ENCODE measurements at places on chromosomes 1 and 21. TPM values are rescaled to one million over a fixed set of nuclear protein-coding genes. Genes with fewer than 3 reads are reported as not detected.

DNA sequence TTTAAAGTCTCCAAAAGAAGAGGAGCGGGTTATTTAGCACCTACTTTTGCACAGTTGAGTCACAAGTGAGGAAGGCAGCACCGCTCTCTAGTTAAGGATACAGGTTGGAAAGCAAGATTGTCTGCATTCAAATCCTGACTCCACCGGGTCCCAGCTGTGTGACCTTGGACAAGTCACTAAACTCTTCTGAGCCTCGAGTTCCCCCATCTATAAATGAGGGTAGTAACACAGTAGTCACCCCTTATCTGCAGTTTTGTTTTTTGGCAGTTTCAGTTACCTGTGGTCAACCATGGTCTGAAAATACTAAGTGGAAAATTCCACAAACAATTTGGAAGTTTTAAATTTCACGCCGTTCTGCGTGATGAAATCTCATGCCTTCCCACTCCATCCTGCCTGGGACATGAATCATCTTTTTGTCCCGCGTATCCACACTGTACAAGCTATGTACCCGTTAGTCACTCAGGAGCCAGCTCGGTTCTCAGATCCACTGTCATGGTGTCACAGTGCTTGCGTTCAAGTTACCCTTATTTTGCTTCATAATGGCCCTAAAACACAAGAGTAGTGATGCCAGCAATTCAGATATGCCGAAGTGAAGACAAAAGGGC, 49.4 kb downstream of the CAPZB start:
- H3K4me1 ChIP-seq, result peaks cover 51% of the 10 kb centered on the region
- H3K27ac ChIP-seq, result no peak overlapping the region
- H3K27me3 ChIP-seq, result no peaks in the 10 kb centered on the region

GRCh38 chr1:159940006-159940620, 5.3 kb downstream of the IGSF9 start:
- no peak overlapping the region for H3K4me3 ChIP-seq
- DNase-seq, result no peak
- no peaks in the 10 kb centered on the region for H3K36me3 ChIP-seq
- no peak overlapping the region for H3K27ac ChIP-seq

DNA sequence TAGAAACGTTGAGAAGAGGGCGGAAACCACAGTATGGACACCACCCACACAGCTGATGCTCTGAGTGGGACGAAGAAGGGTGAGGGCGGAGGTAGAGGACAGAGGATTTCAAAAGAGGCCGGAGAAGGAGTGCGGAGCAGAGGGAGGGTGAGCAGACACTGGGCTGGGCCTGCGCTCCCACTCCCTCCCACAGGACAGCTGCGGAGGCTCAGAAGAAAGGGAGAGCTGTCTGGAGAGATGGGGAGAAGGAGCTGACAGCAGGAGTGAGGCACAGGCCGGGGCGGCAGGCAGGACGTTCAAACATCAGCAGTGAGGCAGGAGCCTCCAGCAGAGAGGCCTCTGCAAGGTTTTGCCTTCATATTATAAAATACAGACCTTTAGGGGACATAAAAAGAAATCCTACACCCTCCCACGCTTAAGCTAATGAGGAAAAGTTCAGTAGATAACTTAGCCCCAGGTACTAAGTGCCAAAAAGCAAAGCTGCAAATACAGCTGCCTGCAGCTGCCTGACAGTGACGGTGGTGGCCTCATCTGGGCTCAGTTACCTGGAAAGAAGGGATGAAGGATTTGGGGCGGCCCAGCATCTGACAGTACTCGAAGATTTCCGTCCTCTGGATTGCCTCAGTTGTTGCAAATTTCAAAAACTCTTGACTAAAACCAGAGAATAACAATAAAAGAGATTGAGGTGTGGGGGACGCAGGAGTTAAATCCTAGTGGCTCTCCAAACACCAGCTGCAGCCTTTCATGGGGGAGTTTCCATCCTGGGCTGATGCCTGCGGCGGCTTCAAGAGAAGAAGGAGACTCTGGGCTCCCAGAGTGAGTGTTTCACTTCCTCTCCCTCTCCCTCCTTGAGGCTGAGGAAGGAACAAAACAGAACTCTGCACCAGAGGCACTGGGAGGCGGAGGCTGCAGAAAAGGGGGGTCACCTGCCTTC, 25.6 kb downstream of the SEC16B start:
- DNase-seq, result no peak
- H3K4me1 ChIP-seq, result no peaks in the 10 kb centered on the region
- no peak overlapping the region for H3K4me3 ChIP-seq
- no peaks in the 10 kb centered on the region for H3K27me3 ChIP-seq

DNA sequence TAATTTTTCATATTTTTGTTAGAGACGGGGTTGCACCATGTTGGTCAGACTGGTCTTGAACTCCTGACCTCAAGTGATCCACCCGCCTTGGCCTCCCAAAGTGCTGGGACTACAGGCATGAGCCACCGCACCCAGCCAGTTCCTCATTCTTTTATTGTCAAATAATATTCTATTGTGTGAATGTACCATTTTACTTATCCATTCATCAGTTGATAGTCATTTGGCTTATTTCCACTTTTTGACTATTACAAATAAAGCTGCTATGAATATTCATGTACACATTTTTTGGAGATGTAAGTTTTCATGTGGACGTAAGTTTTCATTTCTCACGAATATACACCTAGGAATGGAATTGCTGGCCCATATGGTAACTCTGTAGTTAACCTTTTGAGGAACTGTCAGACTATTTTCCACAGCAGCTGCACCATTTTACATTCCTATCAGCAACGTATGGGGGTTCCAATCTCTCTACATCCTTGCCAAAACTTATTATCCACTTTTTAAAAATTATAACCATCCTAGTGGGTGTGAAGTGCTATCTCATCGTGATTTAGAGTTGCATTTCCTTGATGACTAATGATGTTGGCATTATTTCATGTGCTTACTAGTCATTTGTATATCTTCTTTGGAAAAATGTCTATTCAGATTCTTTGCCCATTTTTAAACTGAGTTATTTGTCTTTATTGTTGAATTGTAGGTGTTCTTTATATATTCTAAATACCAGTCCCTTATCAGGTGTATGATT, 12.7 kb downstream of the PACC1 start:
- H3K4me1 ChIP-seq, result no peaks in the 10 kb centered on the region
- no peak overlapping the region for H3K27ac ChIP-seq
- no peak for DNase-seq

DNA sequence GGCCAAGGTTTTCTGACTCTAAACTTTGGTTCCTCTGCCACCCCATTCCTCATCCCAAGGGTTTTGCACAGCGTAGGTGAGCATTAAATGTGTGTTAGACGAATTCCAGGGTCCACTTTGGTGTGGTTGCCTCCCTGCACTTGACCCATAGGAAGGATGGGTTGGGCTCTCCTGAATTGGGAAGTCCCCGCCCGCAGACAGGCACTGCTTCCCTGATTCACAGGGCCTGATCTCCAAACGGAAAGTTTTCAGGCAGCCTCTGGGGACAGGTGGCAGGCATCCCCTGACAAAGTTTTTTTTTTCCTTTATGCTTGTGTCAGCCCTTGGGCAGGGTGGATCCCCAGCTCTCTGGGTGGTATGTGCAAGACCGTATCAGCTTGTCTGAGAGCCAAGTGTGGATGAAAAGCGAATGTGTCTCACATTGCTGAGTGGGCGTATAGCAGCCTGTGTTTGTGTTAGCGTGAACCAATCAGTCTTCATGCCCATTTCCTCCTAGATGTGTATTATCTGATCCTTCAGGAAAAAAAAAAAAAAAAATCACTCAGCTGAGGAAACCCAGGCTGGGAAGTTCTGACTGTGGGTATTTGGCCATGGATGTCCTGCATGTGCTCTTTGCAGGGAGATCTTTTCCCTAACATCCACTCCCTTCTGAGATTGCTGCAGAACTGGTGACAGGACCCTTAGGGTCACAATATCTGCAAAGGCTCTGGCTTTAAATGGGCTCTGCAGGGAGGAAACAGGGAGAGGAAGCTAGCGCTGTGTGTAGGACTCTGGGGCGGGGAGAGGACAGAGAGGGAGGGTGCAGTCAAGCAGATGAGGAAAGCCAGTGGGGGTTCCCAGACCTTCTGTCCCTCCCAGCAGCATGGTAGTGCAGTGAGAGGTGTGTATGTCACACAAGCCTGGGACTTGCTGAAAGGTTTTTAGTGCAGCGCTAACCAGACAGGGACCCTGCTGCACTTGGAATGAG, 42.2 kb upstream of the TRABD2B start:
- H3K4me1 ChIP-seq, result peaks cover 4% of the 10 kb centered on the region
- no peaks in the 10 kb centered on the region for H3K36me3 ChIP-seq
- no peak overlapping the region for H3K27ac ChIP-seq
- H3K4me3 ChIP-seq, result no peak overlapping the region

GRCh38 chr1:51612447-51612961, 4.4 kb upstream of the OSBPL9 start:
- no peak overlapping the region for H3K27ac ChIP-seq
- peaks cover 21% of the 10 kb centered on the region for H3K27me3 ChIP-seq
- no peaks in the 10 kb centered on the region for H3K36me3 ChIP-seq
- H3K4me1 ChIP-seq, result peaks cover 8% of the 10 kb centered on the region
- no peak overlapping the region for H3K4me3 ChIP-seq

DNA sequence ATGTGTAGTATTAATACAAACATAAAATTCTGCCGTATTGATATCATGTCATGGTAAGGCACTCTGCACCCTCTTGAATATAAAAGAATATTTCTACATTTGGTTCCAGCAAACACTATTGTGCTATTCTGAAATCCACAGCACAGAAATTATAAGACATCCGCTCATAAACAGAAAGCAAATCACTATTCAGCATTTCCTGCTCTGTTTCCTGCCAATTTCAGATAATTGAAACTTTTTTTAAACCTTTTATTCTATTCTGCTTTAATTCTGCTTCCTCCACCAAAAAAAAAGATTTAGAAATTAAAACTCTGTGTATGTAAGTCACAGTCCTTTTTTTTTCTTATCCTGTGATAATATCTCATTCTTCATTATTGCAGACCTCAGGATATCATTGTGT, 39.6 kb upstream of the PLEKHO1 start:
- H3K4me1 ChIP-seq, result peaks cover 67% of the 10 kb centered on the region
- peak overlapping the region; percentile 96 for H3K27ac ChIP-seq
- H3K4me3 ChIP-seq, result peak overlapping the region; percentile 84
- H3K27me3 ChIP-seq, result no peaks in the 10 kb centered on the region
- peaks cover 54% of the 10 kb centered on the region for H3K36me3 ChIP-seq
- no peak for DNase-seq

DNA sequence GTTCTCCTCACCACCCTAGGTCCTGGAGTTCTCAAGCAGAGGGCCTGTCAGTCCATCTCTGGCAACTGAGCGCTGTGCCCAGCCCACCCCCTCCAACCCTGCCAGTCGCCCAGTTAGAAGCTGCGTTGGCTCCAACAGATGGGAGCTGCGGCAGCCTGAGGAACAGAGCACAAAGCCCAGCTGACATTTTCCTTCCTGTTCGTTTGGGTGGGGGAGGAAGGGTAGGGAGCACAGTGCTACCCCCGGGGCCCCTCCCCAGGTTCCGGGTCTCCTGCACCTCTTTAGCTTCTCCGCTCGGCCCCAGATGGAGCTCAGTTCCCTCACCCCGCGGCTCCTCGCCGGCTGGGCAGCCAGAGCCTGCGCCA, 1.4 kb downstream of the LRRN2 start:
- H3K27ac ChIP-seq, result no peak overlapping the region
- peak overlapping the region; percentile 71 for H3K4me3 ChIP-seq
- no peaks in the 10 kb centered on the region for H3K36me3 ChIP-seq
- peaks cover 5% of the 10 kb centered on the region for H3K4me1 ChIP-seq
- peaks cover 47% of the 10 kb centered on the region for H3K27me3 ChIP-seq

GRCh38 chr1:6450943-6451373, 15.0 kb downstream of the TNFRSF25 start:
- peaks cover 62% of the 10 kb centered on the region for H3K27me3 ChIP-seq
- H3K36me3 ChIP-seq, result no peaks in the 10 kb centered on the region
- no peak overlapping the region for H3K27ac ChIP-seq
- no peak overlapping the region for H3K4me3 ChIP-seq

- peaks cover 4% of the 10 kb centered on the region for H3K36me3 ChIP-seq
- no peak overlapping the region for H3K4me3 ChIP-seq
- peak; percentile 30 for DNase-seq
- no peak overlapping the region for H3K27ac ChIP-seq
- H3K27me3 ChIP-seq, result no peaks in the 10 kb centered on the region
Observed at GRCh38 chr1:6100861-6101783, 55.4 kb downstream of the KCNAB2 start.

DNA sequence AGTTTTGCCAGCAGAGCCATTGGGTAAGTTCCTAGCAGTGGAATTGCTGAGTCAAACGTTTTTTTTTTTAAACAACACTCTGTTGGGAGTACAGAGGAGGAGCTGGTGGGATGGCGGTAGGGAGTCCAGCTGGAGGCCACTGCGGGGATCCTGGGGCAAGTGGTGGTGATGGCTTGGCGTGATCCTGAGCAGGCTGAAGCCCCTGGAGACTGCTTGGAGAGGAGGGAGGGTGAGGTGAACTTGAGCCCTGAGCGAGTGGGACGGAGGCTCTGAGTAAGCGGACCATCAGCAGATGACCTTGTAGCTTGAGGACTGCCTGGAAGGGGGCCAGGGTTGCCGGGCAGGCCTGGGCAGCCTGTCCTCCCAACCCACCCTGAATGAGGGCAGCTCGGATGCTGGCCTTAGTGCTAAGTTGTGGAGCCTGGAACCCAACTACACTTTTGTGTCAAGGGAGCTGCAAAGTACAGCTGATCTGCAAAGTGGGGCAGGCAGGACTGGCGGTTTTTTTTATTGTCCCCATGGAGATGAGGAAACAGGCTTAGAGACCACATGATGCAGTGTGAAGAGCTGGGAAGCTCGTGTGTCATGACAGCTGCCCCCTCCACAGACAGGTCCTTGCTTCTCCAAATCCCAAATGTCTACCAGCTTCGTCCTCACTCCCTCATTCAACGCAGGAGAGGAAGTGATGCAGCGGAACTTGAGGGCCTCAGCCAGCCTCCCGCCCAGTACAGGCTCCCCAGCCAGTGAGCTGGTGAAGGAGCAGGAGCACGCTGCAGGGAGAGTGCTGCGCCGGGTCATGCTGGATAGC, 20.2 kb downstream of the MRPL37 start:
- peak overlapping the region; percentile 51 for H3K27ac ChIP-seq
- no peak for DNase-seq
- peaks cover 2% of the 10 kb centered on the region for H3K4me1 ChIP-seq
- H3K36me3 ChIP-seq, result peaks cover 31% of the 10 kb centered on the region
- H3K27me3 ChIP-seq, result no peaks in the 10 kb centered on the region

- H3K4me3 ChIP-seq, result no peak overlapping the region
- no peak for DNase-seq
- H3K27me3 ChIP-seq, result peaks cover 8% of the 10 kb centered on the region
- no peaks in the 10 kb centered on the region for H3K36me3 ChIP-seq
- H3K4me1 ChIP-seq, result peaks cover 8% of the 10 kb centered on the region
Observed at GRCh38 chr1:201759194-201759815, 69.7 kb upstream of the IPO9 start.

DNA sequence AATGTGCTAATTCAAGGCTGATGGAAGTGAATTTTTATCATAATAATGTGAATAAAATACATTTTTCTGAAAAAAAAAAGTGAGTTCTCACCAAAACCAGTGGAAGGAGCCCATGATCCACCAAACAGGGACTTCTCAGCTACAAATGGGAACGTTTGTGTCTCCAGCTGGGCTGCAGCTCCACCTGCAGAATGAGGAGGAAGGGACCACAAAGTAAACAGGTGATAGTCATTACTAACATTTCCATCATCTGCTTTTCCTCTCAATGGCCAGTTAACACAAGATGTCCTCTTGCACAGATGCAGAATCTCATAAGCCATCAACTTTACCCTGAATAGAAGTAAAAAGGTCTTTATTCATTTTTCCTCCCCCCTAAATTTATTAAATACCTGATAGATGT, 246.2 kb downstream of the MRPL39 start:
- no peak overlapping the region for H3K27ac ChIP-seq
- no peaks in the 10 kb centered on the region for H3K27me3 ChIP-seq
- no peak for DNase-seq
- H3K36me3 ChIP-seq, result no peaks in the 10 kb centered on the region

GRCh38 chr1:22114083-22115012, 28.5 kb downstream of the WNT4 start:
- H3K27me3 ChIP-seq, result no peaks in the 10 kb centered on the region
- H3K27ac ChIP-seq, result peak overlapping the region; percentile 44
- H3K36me3 ChIP-seq, result peaks cover 9% of the 10 kb centered on the region
- H3K4me1 ChIP-seq, result peaks cover 22% of the 10 kb centered on the region

Gene TMEM81
- total RNA-seq, result 3.9 TPM

Gene KLF17
- total RNA-seq, result not detected

Gene RGS13
- total RNA-seq, result 0.08 TPM
